AG08395 (cell line): ENCODE measurements at places on chromosomes 1 and 21.

DNA sequence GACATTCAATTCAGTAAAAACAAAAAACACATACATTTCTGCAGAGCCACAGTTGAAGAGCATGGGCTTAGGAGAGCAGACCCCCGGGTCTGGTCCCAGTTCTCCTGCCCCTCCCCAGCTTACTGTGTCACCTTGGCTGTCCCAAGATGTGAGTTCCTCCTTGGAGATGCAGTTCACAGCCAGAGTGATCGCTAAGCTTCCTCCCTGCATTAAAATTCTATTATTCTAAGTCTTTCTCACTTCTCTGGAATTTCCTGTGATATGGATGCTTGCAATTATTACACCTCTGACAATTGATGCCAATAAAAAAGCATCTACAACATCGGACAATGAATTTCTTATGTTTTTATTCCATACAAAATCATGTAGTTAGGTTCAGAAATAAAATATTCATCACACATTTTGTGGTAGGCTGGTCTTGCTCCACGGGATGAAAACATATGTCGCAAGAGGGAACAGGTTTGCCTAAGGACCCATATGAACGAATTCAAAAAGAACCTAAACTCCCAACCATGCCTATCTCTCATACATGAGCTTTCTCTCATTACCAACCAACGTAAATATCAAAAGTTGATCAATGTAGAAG lies 328.5 kb upstream of the RUNX1 start:
- DNase-seq: no peak

DNA sequence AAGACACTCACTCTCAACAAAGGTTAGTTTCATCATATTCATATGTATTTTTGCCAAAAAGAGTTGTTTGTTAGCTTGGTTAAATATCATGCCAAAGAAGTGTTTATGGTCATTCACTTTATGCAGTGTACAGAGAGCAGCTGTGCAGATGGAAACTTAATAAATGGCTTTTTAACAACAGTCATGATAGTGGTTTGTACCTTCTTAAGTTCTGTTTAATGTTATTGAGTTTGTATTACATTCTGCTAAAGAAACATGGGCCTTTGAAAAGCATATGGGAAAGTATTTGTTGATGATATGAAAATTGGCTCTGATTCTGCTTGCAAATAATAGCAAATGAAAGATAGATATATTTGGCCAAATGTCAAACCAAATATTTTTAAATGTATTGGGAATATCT lies 607.3 kb downstream of the NCAM2 start:
- no peak for DNase-seq

DNA sequence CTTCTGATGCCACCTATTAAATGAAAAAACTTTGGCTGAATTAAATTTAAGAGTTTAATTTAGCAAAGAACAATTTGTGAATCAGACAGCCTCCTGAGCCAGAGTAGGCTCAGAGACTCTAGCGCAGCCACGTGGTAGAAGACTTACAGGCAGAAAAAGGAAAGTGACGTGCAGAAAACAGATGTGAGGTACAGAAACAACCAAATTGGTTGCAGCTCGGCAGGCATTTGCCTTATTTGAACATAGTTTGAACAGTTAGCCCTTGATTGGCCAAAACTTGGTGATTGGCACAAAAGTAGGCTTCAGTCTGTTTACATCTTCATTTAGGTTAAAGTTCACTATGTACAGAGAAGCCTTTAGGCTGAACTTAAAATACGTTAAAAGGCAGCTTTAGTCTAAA lies 22.9 kb downstream of the TCP10L start:
- peak; percentile 49 for DNase-seq

GRCh38 chr1:201740086-201740541 lies 88.8 kb upstream of the IPO9 start:
- no peak for DNase-seq

DNA sequence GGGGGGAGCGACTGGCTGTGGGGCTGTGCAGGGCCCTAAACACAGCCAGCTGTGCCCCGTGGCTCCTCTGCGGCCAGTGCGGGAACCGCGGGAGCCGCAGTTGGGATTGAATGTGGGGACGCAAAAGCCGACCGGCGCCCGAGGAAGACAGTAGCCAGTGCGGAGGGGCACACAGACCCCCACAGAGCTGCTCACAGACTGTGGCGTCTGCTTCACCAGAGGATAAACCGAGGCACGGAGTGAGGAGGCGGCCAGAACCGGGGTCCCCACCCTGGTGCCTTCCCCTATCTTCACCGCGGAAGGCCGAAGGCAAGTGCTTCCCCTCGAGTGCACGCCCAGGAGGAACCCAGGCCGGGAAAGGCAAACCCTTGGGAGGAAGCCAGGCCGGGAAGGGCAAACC lies 8.7 kb upstream of the TMEM52 start:
- no peak for DNase-seq

DNA sequence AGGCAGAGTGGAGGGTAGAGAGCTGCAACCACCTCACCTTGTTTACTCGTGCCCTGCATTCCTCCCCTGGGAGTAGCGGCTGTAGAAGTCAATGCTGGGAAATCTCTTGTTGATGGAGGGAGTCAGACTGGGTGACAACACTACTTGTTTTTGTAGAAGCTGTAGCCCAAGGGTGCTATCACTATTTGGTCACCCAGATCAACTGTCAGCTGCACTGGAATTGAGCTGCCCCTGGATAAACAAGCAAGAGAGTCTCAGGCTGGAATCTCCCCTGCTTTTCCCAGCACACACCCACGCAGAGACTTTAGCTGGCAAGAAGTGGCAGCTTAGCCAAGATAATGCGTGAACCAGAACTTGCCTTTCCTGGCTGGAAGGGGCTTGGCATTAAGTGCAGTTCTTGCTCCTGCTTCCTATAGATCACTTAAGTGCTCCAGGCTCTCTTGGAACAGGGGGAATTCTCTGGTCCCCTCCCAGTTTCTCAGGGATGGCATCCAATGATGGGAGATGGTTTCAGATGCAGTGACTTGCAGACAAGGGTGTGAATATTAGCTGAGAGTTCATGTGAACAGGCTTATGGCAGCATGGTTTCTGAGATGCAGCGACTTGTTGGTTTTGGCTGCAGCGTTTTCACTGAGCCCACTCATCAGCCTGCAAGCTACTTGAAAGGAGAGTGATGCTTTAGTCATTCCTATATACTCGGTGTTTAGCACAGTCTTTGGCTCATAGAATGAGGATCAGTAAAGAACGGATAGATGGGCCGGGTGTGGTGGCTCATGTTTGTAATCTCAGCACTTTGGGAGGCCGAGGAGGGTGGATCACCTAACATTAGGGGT lies 16.8 kb downstream of the ATP2B4 start:
- DNase-seq: no peak

GRCh38 chr1:143699731-143700130 lies 272.1 kb downstream of the FAM72C start:
- DNase-seq: no peak
